ENCODE measurements at places on chromosomes 4 and X.

DNA sequence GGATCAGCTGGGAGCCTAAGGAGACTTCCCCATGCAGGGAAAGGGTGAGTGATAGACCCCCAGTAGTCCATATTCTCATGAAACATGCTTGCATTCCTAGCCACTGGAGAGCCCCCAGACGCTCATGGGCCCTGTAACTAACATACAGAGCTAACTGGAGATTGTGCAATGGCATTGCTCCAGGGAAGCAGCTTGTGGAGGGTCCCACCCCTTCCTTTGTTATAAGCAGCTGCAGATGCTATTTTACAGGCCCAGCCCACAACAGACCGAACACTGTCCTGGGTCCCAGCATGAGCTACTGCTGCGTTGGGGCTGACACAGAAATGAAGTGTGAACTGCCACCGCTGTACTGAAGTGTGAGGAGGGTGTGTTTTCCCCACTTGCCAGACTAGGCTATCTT is 1465.7 kb upstream of the DIAPH2 start:
- DNase-seq: no peak

DNA sequence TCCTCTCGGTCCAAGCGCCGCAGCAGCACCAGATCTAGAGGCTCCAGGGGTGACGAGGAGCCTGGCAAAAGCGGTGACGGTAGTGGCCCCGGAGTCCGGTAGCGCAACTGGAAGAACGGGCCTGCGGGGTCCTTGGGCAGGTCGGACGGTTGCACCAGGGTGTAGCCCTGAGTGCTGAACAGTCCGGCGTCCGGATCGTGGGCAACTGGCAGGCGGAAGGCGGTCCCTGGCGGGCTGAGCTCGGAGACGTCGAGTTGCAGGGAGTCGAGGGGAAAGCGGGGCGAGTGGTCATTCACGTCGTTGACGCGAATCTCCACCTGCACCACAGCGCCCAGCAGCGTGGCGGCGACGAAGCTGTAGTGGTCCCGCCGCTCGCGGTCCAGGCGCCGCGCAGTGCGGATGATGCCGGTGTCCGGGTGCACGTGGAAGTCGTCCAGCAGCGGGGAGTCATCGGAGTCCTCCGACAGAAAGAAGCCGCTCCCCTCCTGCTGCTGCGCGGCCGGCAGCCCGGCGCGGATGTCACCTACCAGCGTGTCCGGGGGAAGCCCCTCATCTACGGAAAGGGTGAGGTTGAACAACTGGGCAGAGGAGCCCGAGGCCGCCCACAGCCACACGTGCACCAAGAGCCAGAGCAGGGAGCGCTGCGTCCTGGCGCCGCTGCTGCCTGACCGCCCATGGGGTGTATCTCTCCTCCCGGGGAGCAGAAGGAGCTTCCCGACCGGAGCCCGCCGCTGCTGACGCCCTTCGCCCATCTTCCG is 837 bp downstream of the DCHS2 start:
- no peak for DNase-seq

- no peak for DNase-seq
These were observed 17.1 kb upstream of the BEX4 start for GRCh38 chrX:103197721-103198306.

GRCh38 chr4:73181231-73181630 is 77.4 kb downstream of the ANKRD17 start:
- DNase-seq: no peak

DNA sequence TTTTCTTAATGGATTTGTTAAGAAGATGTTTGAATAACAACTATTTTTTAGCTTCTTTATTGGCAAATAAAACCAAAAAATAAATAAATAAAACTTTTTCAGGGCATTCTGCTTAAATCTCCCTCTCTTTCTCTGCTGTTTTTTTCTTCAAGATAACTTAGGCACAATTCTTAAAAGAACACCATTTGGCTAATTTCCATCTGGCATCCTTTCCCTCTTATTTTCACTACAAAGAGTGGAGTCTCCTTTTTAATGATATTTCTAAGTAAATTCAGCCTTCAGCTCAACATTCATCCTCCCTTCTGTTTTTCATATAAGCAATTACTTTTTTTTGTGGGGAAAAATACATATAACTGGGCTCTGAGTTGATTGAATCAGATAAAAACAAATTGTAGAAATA is 88.1 kb downstream of the PCDH7 start:
- no peak for DNase-seq

DNA sequence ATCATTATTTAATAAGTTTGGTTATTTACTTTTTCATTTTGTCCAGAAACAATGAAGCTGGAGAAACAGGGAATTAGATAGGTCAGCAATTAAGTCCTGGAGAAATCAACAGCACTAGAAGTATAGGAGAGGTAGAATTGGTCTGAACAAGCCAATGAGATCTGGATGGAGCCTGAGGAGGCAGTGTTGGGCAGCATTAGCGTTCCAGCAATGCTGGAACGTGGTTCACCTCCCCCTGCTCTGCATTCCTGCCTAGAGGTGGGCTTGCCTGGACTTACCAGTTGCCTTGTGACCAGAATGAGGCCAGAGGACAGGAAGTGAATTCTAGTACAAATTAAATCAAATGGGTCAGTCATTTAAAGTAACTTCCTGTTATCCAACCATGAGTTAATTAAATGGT is 4.6 kb downstream of the RASSF6 start:
- DNase-seq: no peak

DNA sequence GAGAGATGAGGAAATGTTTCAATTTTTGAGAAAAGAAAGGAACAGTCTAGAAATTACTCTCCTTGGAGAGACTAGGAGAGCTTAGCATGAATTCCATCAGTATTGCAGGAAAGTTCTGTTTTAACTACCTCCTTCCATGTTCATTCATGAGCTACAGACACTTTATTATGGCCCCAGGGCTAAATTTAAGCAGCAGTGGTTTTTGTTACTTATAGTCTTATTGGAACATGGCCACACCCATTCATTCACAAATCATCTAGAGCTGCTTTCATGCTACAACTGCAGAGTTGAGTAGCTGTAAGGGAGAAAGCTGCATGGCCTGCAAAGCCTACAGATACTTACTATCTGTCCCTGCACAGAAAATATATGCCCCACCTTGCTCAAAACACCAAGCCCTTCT is 81.7 kb downstream of the SHISA3 start:
- no peak for DNase-seq

GRCh38 chr4:16807355-16807754 is 91.1 kb downstream of the LDB2 start:
- no peak for DNase-seq

- no peak for DNase-seq
These were observed 855.0 kb upstream of the GRID2 start for GRCh38 chr4:91448668-91449330.

DNA sequence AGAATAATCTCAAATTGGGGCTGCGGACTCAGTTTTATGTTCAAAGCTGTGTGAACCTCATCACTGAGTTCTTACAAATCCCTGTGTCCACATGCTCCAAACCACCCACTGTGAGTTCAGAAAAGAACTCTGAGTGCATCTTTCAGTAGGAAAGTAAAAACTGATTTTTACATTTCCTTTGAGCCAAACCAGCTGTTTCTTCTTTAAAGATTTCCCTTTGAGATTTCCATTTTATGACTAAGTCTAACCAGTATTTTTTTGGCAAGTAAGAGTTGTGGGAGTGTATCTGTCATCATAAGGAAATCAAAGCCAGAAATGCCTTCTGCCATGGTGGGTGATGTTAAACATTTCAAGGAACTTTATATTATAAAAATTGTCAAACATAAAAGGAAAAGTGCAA is 100.0 kb downstream of the TET2 start:
- DNase-seq: no peak

DNA sequence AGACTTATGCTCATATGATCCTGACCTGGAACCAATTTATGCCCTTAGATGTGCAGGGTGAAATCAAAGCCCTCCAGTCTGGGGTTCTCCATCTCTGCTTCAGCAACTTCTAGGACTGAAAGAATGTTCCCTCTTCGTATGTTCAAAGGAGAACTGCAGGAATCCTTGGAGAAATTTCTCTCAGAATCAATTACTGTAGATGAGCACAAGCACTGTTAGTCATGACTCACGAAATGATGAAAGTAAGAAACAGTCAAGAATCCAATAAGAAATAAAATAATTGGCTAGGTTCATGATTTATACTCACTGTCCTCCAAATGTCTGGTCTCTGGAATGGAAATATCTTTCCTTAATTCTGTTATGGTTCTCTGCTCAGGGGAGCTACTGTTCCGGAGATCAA is 348.2 kb downstream of the PDGFC start:
- DNase-seq: no peak

- DNase-seq: no peak
These were observed 229.1 kb downstream of the ARHGAP10 start for GRCh38 chr4:147960971-147961370.

DNA sequence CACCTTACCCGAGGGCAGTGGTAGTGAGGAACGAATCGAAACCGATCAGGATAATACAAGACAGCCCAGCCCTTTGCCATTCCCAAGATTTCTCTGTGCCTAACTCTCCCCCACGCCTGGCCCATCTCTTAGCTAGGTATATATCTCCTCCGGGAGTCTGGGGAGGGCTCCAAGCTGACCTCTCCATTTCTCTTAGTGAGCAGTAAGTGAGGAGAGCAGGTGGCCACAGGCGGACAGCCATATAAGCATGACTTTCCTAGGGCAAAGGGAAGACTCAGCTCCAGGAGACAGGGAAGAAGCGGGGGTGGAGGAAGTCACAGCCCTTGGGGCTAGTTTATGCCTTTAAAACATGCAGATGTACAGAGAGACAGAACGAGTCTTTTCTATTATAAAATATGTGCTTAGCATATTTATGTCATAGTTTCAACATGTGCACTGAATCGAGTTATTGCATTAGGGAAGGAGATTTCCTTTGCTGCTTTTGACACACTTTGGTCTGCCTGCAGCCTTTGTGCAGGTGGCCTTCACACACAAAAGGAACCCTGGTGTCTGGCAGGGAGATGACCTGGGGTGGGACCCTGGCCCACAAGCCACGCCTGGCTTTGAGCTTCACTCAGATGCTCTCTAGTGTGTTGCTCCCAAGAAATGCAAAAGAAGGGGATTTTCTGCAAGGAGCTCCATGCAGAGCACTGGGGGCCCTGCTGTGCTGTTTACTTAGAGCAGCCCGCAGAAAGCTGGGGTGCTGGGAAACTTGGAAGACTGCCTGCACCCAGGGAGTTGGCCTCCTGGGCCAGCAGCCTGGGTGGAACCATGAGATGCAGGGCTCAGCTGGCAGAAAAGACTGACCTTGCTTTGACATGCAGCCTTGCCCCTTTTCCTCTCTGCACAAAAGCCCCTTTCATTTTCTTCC is 613.3 kb downstream of the BCOR start:
- DNase-seq: no peak

DNA sequence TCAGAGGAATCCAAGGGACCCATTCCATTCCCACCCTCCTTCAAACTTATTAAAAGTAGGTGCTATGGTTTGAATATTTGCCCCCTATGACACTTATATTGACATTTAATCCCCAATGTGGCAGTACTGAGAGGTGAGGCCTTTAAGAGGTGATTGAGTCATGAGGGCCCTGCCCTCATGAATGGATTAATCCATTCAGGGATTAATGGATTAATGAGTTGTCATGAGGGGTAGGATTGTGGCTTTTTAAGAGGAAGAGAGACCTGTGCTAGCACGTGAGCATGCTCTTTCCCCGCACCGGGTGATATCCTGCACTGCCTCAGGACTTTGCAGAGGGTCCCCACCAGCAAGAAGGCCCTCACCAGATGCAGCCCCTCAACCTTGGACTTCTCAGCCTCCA is 50.1 kb downstream of the IRF2 start:
- DNase-seq: no peak

GRCh38 chr4:156495836-156496235 is 475.8 kb downstream of the PDGFC start:
- DNase-seq: no peak

- no peak for DNase-seq
These were observed 57.8 kb downstream of the TMEM131L start for GRCh38 chr4:153523941-153524386.

GRCh38 chr4:55871299-55871800 is 17.9 kb downstream of the EXOC1 start:
- DNase-seq: no peak

GRCh38 chr4:156781852-156782251 is 189.7 kb downstream of the PDGFC start:
- DNase-seq: no peak

- DNase-seq: no peak
These were observed 802.0 kb downstream of the RPA4 start for GRCh38 chrX:97685753-97686152.

GRCh38 chr4:123421937-123422781 is 25.6 kb downstream of the SPRY1 start:
- no peak for DNase-seq

- no peak for DNase-seq
These were observed 2.1 kb downstream of the DCUN1D4 start for GRCh38 chr4:51845055-51845426.

DNA sequence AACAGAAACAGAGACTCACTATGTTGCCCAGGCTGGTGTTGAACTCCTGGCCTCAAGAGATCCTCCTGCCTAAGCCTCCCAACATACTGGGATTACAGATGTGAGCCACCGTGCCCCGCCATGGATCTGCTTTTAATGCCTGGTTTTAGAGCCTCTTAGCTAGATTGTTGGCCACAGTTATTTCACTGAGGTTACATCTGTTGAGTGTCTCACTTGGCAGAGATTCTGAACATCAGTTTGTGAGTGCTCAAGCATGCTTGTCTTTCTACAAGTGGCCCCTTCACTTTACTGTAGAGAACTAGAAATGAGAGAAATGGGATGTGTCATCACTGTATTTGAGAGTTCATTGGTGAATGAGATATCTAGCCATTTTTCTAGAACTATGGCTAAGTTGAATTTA is 218.5 kb downstream of the APBB2 start:
- no peak for DNase-seq

All from stimulated activated CD4-positive, alpha-beta T cell treated with anti-CD3 and anti-CD28 coated beads, Interleukin-1b, Interleukin-23, amount 100 ng/mL, for 4 hours (primary cell).